ENCODE measurements at places on chromosomes 4 and X. TPM values are rescaled to one million over a fixed set of nuclear protein-coding genes. Genes with fewer than 3 reads are reported as not detected.

CEP135 gene
- total RNA-seq = 4.3 TPM

ARX gene
- not detected for total RNA-seq

AMOT gene
- total RNA-seq = 17.6 TPM

CT45A5 gene
- not detected for total RNA-seq

FOXO4 gene
- 27.2 TPM for total RNA-seq

CYLC1 gene
- total RNA-seq = not detected
